ENCODE measurements at places on chromosomes 2 and 18.

- no peaks in the 10 kb centered on the region for H3K27me3 ChIP-seq
- no peak overlapping the region for H3K27ac ChIP-seq
- H3K36me3 ChIP-seq: no peaks in the 10 kb centered on the region
- H3K4me3 ChIP-seq: no peak overlapping the region
- no peak for DNase-seq
- H3K4me1 ChIP-seq: no peaks in the 10 kb centered on the region
These were observed 135.9 kb downstream of the CYP26B1 start for GRCh38 chr2:72011791-72012190.

DNA sequence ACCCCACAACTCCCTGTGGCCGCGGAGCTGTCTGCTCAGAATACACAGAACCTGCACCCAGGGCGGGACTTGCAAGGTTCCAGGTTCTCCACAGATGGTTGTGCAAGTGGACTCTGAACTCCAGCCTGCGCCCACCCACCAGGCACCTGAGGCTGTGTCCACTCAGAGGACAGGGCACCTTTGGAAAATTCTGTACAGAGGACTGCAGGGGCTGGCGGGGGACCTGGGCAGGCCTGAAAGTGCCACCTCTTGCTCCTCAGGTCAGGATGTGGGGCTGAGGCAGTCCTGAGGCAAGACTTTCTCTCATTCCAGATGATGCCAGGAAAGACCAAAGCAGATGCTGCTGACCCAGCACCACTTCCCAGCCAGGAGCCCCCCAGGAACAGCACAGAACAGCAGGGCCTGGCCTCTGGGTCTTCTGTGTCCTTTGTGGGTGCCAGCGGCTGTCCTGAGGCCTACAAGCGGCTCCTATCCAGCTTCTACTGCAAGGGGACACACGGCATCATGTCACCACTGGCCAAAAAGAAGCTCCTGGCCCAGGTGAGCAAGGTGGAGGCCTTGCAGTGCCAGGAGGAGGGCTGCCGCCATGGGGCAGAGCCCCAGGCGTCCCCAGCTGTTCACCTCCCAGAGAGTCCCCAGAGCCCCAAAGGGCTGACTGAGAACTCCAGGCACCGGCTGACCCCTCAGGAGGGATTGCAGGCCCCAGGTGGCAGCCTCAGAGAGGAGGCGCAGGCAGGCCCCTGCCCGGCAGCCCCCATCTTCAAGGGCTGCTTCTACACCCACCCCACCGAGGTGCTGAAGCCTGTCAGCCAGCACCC lies 14.4 kb downstream of the ARID5A start:
- H3K4me3 ChIP-seq: no peak overlapping the region
- no peak overlapping the region for H3K27ac ChIP-seq
- peaks cover 57% of the 10 kb centered on the region for H3K36me3 ChIP-seq
- DNase-seq: no peak

DNA sequence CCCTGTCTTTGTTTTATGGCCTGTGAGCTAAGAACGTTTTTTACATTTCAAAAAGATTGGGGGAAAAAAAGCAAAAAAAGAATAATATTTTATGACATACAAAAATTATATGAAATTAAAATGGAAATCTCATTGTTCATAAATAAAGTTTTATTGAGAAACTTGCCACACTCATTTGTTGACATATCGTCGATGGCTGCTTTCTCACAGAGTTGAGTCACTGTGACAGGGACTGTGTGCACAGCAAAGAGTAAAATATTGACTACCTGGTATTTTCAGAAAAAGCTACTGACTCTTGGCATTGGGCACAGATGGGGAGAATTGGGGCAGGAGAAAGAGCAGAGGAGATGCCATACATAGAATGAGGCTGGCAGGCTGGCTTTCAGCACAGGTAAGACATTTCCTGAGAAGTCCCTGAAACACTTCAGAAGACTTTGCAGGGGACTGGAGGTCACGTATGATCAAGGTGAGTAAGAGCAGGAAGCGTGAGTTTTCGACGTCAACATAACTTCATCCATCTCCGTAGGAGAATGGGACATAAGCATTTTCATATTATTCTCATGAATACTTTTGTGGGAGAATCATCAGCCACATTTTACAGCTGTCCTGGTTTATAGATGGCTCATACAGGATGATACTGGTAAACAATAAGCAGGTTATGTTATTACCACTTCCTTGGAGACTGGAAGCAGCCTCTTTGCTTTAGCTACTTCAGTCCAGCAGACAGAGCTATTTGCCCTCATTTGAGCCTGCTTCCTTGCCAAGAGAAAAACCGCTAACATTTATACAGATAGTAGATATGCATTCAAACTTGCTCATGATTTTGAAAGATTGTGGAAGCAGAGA lies 32.5 kb upstream of the PUM2 start:
- no peaks in the 10 kb centered on the region for H3K36me3 ChIP-seq
- DNase-seq: no peak
- H3K27ac ChIP-seq: no peak overlapping the region
- peaks cover 3% of the 10 kb centered on the region for H3K4me1 ChIP-seq

- H3K4me1 ChIP-seq: no peaks in the 10 kb centered on the region
- H3K4me3 ChIP-seq: no peak overlapping the region
- no peaks in the 10 kb centered on the region for H3K27me3 ChIP-seq
- H3K36me3 ChIP-seq: no peaks in the 10 kb centered on the region
These were observed 488.6 kb downstream of the CPS1 start for GRCh38 chr2:211045025-211045424.

GRCh38 chr2:135904341-135904989 lies 28.2 kb upstream of the MCM6 start:
- no peak overlapping the region for H3K27ac ChIP-seq
- no peak for DNase-seq
- H3K4me3 ChIP-seq: no peak overlapping the region
- peaks cover 7% of the 10 kb centered on the region for H3K36me3 ChIP-seq
- no peaks in the 10 kb centered on the region for H3K4me1 ChIP-seq

DNA sequence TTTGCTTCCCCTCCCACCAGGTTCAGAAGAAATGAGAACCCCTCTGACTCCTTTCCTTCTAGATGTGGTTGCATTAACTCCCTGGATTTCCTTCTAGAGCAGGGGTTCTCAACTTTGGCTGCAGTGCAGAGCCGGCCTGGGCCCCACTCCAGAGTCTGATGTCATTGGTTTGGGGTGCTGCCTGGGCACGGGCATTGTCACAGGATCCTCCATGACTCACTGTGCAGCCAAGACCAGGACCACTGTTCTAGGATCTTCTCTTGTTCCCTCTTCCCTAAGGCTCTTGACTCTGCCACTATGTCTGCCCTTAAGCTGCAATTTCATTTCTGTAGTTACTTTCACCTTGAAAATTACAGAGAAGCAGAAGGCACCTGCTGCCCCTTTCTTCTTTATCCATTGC lies 31.8 kb downstream of the TBC1D8 start:
- H3K36me3 ChIP-seq: no peaks in the 10 kb centered on the region
- H3K27me3 ChIP-seq: no peaks in the 10 kb centered on the region
- H3K4me3 ChIP-seq: no peak overlapping the region
- peak; percentile 49 for DNase-seq

GRCh38 chr2:182858671-182859070 lies 7.8 kb downstream of the FRZB start:
- no peaks in the 10 kb centered on the region for H3K27me3 ChIP-seq
- no peak for DNase-seq
- H3K4me1 ChIP-seq: no peaks in the 10 kb centered on the region
- H3K27ac ChIP-seq: no peak overlapping the region
- H3K4me3 ChIP-seq: no peak overlapping the region
- H3K36me3 ChIP-seq: no peaks in the 10 kb centered on the region

GRCh38 chr2:238256594-238257104 lies 16.8 kb upstream of the HES6 start:
- H3K36me3 ChIP-seq: peaks cover 99% of the 10 kb centered on the region
- H3K27ac ChIP-seq: no peak overlapping the region
- H3K27me3 ChIP-seq: no peaks in the 10 kb centered on the region
- peak; percentile 62 for DNase-seq

DNA sequence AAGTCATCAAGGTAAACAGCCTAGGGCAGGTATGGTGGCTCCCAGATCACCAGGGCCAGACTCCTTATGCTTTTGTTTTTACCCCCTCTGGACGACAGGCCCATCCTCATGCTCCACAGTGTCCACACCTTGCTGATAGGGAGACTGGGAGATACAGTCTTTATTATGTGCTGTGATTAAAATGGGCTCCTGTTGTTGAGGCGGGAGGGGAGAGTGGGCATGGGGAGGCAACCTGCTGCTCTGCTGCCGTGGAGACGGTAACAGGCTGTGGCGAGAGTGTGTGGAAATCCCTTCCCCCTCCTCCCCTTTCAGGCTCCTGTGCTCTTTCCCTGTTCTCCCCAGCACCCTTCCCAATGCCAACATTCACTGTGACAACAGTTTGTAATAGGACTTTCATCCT lies 38.2 kb upstream of the PNO1 start:
- no peaks in the 10 kb centered on the region for H3K36me3 ChIP-seq
- H3K4me1 ChIP-seq: no peaks in the 10 kb centered on the region
- H3K27me3 ChIP-seq: no peaks in the 10 kb centered on the region

DNA sequence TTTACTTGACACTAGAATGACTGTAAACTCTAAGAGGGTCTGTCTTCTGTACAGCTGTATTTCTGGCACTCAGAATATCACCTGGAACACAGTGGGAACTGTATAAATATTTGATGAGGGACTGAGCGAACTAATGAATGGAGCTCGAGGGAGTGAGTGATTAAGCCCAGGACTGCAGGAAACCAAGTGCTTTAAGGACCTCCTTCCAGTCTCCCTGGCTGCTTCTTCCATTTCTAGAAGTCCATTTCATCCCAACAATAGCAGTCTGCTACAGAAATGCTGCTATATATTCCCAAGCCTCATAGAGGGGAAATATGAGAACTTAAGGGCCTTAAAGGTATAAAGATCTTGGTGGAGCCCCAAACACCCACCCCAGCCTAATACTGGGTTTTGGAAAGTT lies 2.8 kb upstream of the IL1RL2 start:
- H3K36me3 ChIP-seq: no peaks in the 10 kb centered on the region
- no peak for DNase-seq
- no peak overlapping the region for H3K4me3 ChIP-seq
- peaks cover 17% of the 10 kb centered on the region for H3K4me1 ChIP-seq
- H3K27ac ChIP-seq: no peak overlapping the region

DNA sequence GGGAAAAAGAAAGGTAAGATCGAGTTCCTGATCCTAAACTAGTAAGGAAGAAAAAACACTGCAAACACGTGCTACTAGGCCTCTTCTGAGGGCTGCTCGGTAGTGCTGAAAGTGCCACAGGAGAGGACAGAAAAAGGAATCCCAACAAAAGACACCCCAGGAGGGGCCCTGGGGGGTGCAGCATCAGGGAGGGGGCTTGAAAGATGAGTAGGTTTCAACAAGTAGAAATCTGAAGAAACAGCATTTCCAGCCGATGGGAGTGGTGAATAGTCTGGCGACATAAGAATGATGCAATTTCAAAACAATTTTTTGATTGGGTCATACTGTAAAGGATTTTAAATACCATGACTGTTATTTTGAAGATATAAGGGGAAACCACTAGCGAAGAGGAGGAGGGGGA lies 98.6 kb downstream of the NOL10 start:
- no peaks in the 10 kb centered on the region for H3K4me1 ChIP-seq
- no peak for DNase-seq
- peaks cover 22% of the 10 kb centered on the region for H3K36me3 ChIP-seq
- no peak overlapping the region for H3K4me3 ChIP-seq
- H3K27me3 ChIP-seq: no peaks in the 10 kb centered on the region

- no peak for DNase-seq
- no peak overlapping the region for H3K4me3 ChIP-seq
- H3K27me3 ChIP-seq: no peaks in the 10 kb centered on the region
- peaks cover 88% of the 10 kb centered on the region for H3K36me3 ChIP-seq
- H3K27ac ChIP-seq: no peak overlapping the region
These were observed 73.7 kb downstream of the PXDN start for GRCh38 chr2:1670636-1671035.

GRCh38 chr2:12716282-12717190 lies at the start of gene TRIB2:
TRIB2 (plus strand) TSS chr2:12716936; CDS start chr2:12718308, 1,372 bp downstream.
- H3K36me3 ChIP-seq: no peaks in the 10 kb centered on the region
- H3K4me3 ChIP-seq: peak within 1 kb of the TSS; percentile 92
- peak; percentile 92 for DNase-seq
- no peaks in the 10 kb centered on the region for H3K27me3 ChIP-seq
- H3K4me1 ChIP-seq: peaks cover 43% of the 10 kb centered on the region

DNA sequence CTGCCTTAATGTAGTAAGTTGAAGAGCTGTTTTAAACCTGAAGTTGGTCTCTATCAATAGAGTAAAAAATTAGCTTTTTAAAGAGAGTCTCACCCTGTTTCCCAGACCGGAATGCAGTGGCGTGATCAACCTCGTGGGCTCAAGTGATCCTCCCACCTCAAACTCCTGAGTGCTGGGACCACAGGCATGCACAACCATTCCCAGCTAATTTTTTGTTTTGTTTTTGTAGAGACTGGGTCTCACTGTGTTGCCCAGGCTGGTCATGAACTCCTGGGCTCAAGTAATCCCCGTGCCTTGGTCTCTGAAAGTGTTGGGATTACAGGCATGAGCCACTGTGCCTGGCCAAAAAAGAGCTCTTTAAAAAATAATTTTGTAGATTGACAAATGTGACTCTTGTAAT lies 40.3 kb downstream of the CRIM1 start:
- H3K36me3 ChIP-seq: peaks cover 11% of the 10 kb centered on the region
- H3K4me1 ChIP-seq: peaks cover 14% of the 10 kb centered on the region
- no peak for DNase-seq
- no peaks in the 10 kb centered on the region for H3K27me3 ChIP-seq
- H3K4me3 ChIP-seq: no peak overlapping the region
- H3K27ac ChIP-seq: no peak overlapping the region

GRCh38 chr2:226585130-226585561 lies 214.5 kb downstream of the IRS1 start:
- DNase-seq: no peak
- no peaks in the 10 kb centered on the region for H3K36me3 ChIP-seq
- H3K27ac ChIP-seq: no peak overlapping the region
- H3K27me3 ChIP-seq: no peaks in the 10 kb centered on the region
- peaks cover 8% of the 10 kb centered on the region for H3K4me1 ChIP-seq

GRCh38 chr18:22322243-22322691 lies 95.4 kb downstream of the CTAGE1 start:
- no peak overlapping the region for H3K4me3 ChIP-seq
- peaks cover 26% of the 10 kb centered on the region for H3K4me1 ChIP-seq
- DNase-seq: no peak
- peak overlapping the region; percentile 51 for H3K27ac ChIP-seq
- no peaks in the 10 kb centered on the region for H3K36me3 ChIP-seq

DNA sequence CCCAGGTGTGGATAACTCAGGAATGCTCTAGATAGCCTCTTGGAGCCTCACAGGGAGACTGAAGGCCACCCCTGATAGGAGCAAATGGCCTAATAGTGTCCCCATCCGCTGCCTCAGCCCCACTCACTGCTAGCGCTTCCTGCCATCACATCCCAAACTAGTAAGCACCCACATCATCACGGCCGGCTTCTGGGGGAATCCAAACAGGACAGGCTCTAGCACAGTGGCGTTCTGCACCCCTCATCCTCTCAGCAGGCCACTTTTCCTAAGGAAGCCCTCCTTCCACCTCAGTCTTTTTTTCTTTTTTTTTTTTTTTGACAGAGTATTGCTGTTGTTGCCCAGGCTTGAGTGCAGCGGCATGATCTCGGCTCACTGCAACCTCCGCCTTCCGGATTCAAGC lies 6.3 kb upstream of the AMER3 start:
- DNase-seq: no peak
- no peak overlapping the region for H3K27ac ChIP-seq
- peaks cover 23% of the 10 kb centered on the region for H3K27me3 ChIP-seq

GRCh38 chr2:187442378-187442777 lies 5.7 kb downstream of the CALCRL start:
- no peak overlapping the region for H3K4me3 ChIP-seq
- no peak overlapping the region for H3K27ac ChIP-seq
- H3K36me3 ChIP-seq: no peaks in the 10 kb centered on the region
